ENCODE measurements at places on chromosomes 7 and 10. TPM values are rescaled to one million over a fixed set of nuclear protein-coding genes. Genes with fewer than 3 reads are reported as not detected.

Gene EEF1AKMT2
- 8.3 TPM for total RNA-seq

Gene SFRP5
- 2.7 TPM for total RNA-seq

Gene ABCB1
- 0.91 TPM for total RNA-seq

Gene DLG5
- 34.1 TPM for total RNA-seq

Gene CAV2
- 66.7 TPM for total RNA-seq

Gene GPR146
- 3.2 TPM for total RNA-seq

Gene CCL26
- total RNA-seq, result not detected

Gene ADCYAP1R1
- 0.18 TPM for total RNA-seq

Gene TUBAL3
- total RNA-seq, result 0.19 TPM

Gene LAMB4
- total RNA-seq, result 2.0 TPM

- no peaks in the 10 kb centered on the region for H3K36me3 ChIP-seq
- no peaks in the 10 kb centered on the region for H3K4me1 ChIP-seq
- no peak overlapping the region for H3K4me3 ChIP-seq
- no peak overlapping the region for H3K27ac ChIP-seq
- no peaks in the 10 kb centered on the region for H3K27me3 ChIP-seq
These were observed 18.4 kb downstream of the SLC18A2 start for GRCh38 chr10:117259279-117259678.

- no peak overlapping the region for H3K27ac ChIP-seq
- DNase-seq, result no peak
- no peak overlapping the region for H3K4me3 ChIP-seq
- no peaks in the 10 kb centered on the region for H3K36me3 ChIP-seq
These were observed 196.7 kb downstream of the HGF start for GRCh38 chr7:81573128-81573527.

- DNase-seq, result no peak
- H3K27me3 ChIP-seq, result no peaks in the 10 kb centered on the region
- H3K27ac ChIP-seq, result no peak overlapping the region
- no peaks in the 10 kb centered on the region for H3K4me1 ChIP-seq
- no peaks in the 10 kb centered on the region for H3K36me3 ChIP-seq
These were observed 13.7 kb downstream of the BPGM start for GRCh38 chr7:134660242-134660785.

- no peak for DNase-seq
- H3K4me1 ChIP-seq, result no peaks in the 10 kb centered on the region
- peak overlapping the region; percentile 1 for H3K27ac ChIP-seq
These were observed 34.2 kb upstream of the LAMB1 start for GRCh38 chr7:108037140-108037539.

GRCh38 chr7:153385502-153385901 is 626.0 kb downstream of the ACTR3B start:
- no peak for DNase-seq
- no peaks in the 10 kb centered on the region for H3K36me3 ChIP-seq
- no peaks in the 10 kb centered on the region for H3K27me3 ChIP-seq
- no peak overlapping the region for H3K4me3 ChIP-seq

DNA sequence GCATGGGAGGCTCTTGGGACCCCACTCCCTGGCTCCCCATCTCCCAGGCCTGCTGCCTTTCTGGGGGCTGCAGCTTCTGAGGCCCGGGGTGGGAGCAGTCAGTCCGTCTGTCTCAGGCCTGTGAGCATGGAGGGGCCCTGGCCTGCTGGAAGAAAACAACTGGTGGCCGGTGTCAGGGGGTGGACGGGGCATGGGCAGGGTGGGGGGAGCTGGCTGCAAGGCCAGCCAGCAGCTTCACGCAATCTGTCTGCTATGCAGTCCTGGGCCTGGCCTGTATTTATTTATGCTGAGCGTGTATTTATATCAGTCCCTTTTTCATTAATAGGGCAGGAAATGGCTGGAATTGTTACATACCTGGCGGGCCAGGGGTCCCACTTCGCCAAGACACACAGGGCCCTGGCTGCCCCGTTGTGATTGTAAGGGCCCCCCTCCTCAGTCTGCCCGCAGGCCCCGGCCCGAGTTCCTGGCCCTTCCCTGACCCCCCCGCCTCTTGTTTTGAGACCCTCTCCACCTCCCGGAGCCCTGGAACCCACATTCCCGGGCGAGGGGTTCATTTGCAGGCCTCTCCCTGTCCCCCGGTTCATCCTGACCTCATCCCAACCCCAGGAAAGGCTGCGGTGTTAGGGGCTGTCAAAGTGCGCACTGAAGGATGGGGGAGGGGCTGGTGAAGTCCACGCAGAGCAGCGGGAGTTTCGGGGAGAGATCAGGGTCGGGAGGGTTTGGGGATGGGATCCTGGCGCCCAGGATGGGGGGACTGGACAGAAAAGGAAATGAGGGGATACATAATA is 8.2 kb downstream of the TMEM270 start:
- no peak for DNase-seq
- peaks cover 39% of the 10 kb centered on the region for H3K4me1 ChIP-seq
- H3K36me3 ChIP-seq, result no peaks in the 10 kb centered on the region
- H3K27me3 ChIP-seq, result no peaks in the 10 kb centered on the region
- peak overlapping the region; percentile 58 for H3K27ac ChIP-seq
- H3K4me3 ChIP-seq, result no peak overlapping the region

GRCh38 chr10:127888521-127889312 is 4.0 kb downstream of the CLRN3 start:
- no peak overlapping the region for H3K27ac ChIP-seq
- H3K27me3 ChIP-seq, result no peaks in the 10 kb centered on the region

GRCh38 chr7:77811516-77812289 is 13.1 kb downstream of the PHTF2 start:
- H3K27ac ChIP-seq, result no peak overlapping the region
- H3K4me1 ChIP-seq, result no peaks in the 10 kb centered on the region
- H3K4me3 ChIP-seq, result no peak overlapping the region
- no peak for DNase-seq

DNA sequence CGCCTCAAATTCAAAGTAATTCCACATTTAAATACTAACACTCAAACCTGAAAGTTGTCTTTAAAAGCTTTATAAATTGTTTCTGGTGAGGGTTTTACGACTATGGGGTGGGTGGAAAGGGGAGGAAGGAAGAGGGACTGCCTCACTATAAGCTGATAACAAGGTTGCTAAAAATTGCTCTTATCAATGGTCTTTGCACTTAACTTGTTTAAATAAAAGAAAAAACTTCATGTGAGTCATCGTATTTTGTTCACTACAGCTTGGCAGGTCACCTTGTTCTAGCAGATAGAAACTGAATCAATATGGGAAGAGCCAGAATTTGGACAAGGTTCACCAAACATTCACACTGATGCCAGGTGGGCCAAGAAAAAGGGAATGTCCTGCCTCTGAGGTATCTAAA is 129.2 kb downstream of the TES start:
- H3K4me1 ChIP-seq, result no peaks in the 10 kb centered on the region
- no peak overlapping the region for H3K27ac ChIP-seq
- no peak for DNase-seq
- no peak overlapping the region for H3K4me3 ChIP-seq
- H3K36me3 ChIP-seq, result no peaks in the 10 kb centered on the region
- no peaks in the 10 kb centered on the region for H3K27me3 ChIP-seq

GRCh38 chr10:113538151-113538550 is 14.7 kb upstream of the HABP2 start:
- H3K36me3 ChIP-seq, result no peaks in the 10 kb centered on the region
- H3K27ac ChIP-seq, result no peak overlapping the region
- H3K4me1 ChIP-seq, result peaks cover 4% of the 10 kb centered on the region

DNA sequence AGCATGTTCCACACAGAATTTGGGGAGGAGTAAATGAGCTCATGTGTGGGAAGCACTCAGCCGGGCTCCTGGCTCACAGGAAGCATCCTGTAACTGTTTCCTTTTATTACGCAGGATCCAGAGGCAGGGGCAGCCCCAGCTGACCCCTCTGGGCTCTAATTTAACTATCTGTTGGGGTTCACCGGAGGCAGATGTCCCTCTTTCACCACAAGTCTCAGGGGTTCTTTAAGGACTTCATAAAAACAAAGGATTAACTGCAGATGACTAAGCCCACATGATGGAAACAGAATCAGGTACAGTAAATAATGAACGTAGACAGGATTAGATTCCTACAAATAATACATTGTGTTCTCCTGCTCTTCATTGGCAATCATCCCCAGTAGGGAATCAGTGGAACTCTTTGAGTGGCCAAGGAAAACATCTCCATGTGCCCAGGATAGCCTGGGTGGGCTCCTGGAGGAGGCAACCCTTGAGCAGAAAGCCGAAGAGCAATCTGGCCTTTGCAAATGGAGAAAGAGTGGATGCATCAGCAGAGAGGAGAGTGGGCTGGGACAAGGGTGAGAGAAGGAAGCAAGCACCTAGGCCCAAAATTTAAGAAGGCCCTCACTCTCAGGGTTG is 24.6 kb downstream of the TBXAS1 start:
- H3K27ac ChIP-seq, result peak overlapping the region; percentile 82
- no peak for DNase-seq
- H3K4me3 ChIP-seq, result no peak overlapping the region
- H3K27me3 ChIP-seq, result no peaks in the 10 kb centered on the region

GRCh38 chr10:68876246-68877138 is 24.6 kb upstream of the DDX50 start:
- H3K4me1 ChIP-seq, result peaks cover 1% of the 10 kb centered on the region
- DNase-seq, result no peak
- H3K4me3 ChIP-seq, result no peak overlapping the region
- H3K27me3 ChIP-seq, result no peaks in the 10 kb centered on the region

- no peak overlapping the region for H3K27ac ChIP-seq
- H3K4me1 ChIP-seq, result no peaks in the 10 kb centered on the region
- no peak for DNase-seq
These were observed 415.8 kb upstream of the PODXL start for GRCh38 chr7:131972251-131972650.

- H3K36me3 ChIP-seq, result peaks cover 63% of the 10 kb centered on the region
- H3K27me3 ChIP-seq, result no peaks in the 10 kb centered on the region
- H3K4me1 ChIP-seq, result no peaks in the 10 kb centered on the region
- DNase-seq, result no peak
- no peak overlapping the region for H3K4me3 ChIP-seq
These were observed 36.8 kb downstream of the NACAD start for GRCh38 chr7:45052011-45052410.

DNA sequence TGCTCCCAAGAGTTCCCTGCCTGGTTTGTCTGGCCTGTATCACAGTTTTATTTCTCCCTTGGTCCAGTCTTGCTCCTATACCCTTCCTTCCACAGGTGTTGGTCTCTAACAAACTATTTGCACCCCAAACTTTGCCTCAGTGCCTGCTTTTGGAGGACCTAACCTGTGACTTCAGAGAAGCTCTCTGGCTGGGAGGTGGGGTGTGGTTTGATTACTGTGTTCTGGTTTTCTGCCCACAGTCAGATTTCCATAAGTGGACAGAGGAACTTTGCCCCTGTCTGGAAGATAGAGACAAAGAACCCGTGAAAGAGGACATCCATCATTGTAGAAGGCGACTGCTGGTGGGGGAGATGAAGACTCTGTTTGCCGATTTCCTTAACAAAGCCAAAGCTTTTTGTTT is 55.8 kb upstream of the TRIL start:
- H3K36me3 ChIP-seq, result no peaks in the 10 kb centered on the region
- H3K4me1 ChIP-seq, result no peaks in the 10 kb centered on the region
- no peak for DNase-seq
- H3K27ac ChIP-seq, result no peak overlapping the region

GRCh38 chr10:58513188-58514110 is 777 bp downstream of the BICC1 start:
- H3K27me3 ChIP-seq, result no peaks in the 10 kb centered on the region
- H3K27ac ChIP-seq, result peak overlapping the region; percentile 64
- no peak for DNase-seq
- peaks cover 22% of the 10 kb centered on the region for H3K4me1 ChIP-seq
- H3K4me3 ChIP-seq, result peak overlapping the region; percentile 40
- H3K36me3 ChIP-seq, result no peaks in the 10 kb centered on the region

GRCh38 chr10:89207801-89208551 is 859 bp upstream of the CH25H start:
- no peak for DNase-seq
- peaks cover 15% of the 10 kb centered on the region for H3K4me1 ChIP-seq
- H3K36me3 ChIP-seq, result no peaks in the 10 kb centered on the region
- no peaks in the 10 kb centered on the region for H3K27me3 ChIP-seq
- peak overlapping the region; percentile 80 for H3K27ac ChIP-seq
- peak overlapping the region; percentile 79 for H3K4me3 ChIP-seq

DNA sequence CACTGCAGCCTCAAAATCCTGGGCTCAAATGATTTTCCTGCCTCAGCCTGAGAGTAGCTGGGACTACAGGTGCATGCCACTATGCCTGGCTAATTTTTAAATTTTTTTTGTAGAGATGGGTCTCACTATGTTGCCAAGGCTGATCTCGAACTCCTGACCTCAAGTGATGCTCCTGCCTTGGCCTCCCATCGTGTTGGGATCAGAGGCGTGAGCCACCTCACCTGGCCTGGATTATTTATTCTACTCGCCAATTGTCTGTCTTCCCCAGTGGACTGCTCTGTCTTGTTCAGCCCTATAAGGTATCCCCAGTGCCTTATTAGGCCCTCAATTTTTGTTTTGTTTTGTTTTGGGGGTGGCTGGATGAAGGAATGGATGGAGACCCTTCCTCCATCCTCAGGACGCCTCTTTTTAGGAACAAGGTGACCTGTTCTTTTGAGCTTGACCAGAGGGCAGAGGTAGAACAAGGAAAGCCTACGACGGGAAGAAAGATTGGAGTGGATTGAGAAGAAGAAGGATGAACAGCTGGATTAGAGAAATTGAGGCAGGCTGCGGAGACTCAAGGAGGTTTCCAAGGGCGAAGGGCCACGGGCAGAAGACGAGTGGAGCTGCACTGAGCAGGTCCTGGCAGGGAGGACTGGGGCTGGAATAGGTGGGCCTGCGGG is 541 bp upstream of the DENND10 start:
- no peaks in the 10 kb centered on the region for H3K27me3 ChIP-seq
- no peak overlapping the region for H3K4me3 ChIP-seq
- no peak for DNase-seq
- H3K36me3 ChIP-seq, result peaks cover under 1% of the 10 kb centered on the region
- peaks cover 19% of the 10 kb centered on the region for H3K4me1 ChIP-seq

DNA sequence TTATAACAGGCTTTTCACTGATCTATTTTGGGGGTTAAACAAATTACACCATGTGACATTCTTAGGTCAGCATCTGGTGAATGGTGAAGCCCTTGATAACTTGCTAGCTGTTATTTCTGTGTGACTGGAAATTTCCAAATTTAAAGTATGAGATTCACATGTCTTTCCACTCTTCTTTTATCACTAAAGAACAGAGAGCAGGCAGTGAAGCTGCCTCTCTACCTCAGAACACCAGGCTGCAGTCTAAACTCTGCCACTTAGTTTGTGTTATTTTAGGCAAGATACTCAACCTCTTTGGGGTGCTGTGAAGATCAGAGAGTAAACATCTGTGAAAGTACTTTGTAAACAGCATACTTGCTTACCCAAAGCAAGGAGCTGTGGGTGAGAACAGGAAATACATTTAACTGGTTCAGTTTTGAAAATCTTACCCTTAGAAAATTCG is 15.5 kb upstream of the SP4 start:
- no peak overlapping the region for H3K4me3 ChIP-seq
- H3K27ac ChIP-seq, result no peak overlapping the region
- no peaks in the 10 kb centered on the region for H3K27me3 ChIP-seq
- no peaks in the 10 kb centered on the region for H3K36me3 ChIP-seq

GRCh38 chr10:79069325-79070080 is 737 bp downstream of the ZMIZ1 start:
- peak overlapping the region; percentile 97 for H3K27ac ChIP-seq
- H3K4me1 ChIP-seq, result peaks cover 45% of the 10 kb centered on the region
- H3K4me3 ChIP-seq, result peak overlapping the region; percentile 88
- no peaks in the 10 kb centered on the region for H3K27me3 ChIP-seq
- H3K36me3 ChIP-seq, result no peaks in the 10 kb centered on the region

- no peaks in the 10 kb centered on the region for H3K27me3 ChIP-seq
- no peak for DNase-seq
- H3K4me3 ChIP-seq, result peak overlapping the region; percentile 30
- no peak overlapping the region for H3K27ac ChIP-seq
- no peaks in the 10 kb centered on the region for H3K4me1 ChIP-seq
- H3K36me3 ChIP-seq, result no peaks in the 10 kb centered on the region
These were observed 3.5 kb downstream of the SH2D4B start for GRCh38 chr10:80540981-80541750.
